ENCODE measurements at places on chromosomes 1 and 21.

- no peak for DNase-seq
Measured at GRCh38 chr1:165284454-165284853, 72.1 kb downstream of the LMX1A start.

- no peak for DNase-seq
Measured at GRCh38 chr1:246773213-246773641, 49.0 kb downstream of the SCCPDH start.

GRCh38 chr1:11478571-11479374 is at the start of gene DISP3:
TSS of gene DISP3 (plus strand) at chr1:11479155. CDS start at chr1:11500993, 21,838 bp downstream.
- DNase-seq = peak; percentile 27

- no peak for DNase-seq
Measured at GRCh38 chr1:155133799-155134281, 1.8 kb upstream of the SLC50A1 start.

GRCh38 chr1:54805466-54805865 is 4.3 kb upstream of the TTC22 start:
- no peak for DNase-seq

DNA sequence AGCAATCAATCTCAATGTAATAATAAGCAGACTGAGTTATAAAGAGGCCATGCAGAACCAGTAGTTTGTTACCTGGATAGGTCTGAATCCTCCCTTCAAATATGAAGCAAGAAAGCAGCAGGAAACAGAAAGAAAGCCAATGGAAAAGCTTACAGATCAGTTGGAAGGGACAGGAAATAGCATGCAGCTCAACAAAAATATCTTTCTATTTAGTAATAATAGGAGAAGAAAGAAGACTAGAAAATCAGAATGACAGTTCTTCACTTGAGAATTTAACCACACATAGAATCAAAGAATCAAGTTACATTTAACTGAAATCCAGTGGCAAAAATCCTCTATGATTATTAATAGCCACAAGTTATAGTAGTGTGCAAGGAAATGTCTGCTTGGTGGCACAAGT is 194.4 kb downstream of the EIF4G3 start:
- no peak for DNase-seq

GRCh38 chr21:34813266-34813894 is 144.6 kb downstream of the CLIC6 start:
- DNase-seq = peak; percentile 78

GRCh38 chr1:184891440-184891839 is 82.9 kb downstream of the NIBAN1 start:
- DNase-seq = no peak

GRCh38 chr21:34544032-34544496 is 32.1 kb upstream of the KCNE1 start:
- DNase-seq = peak; percentile 72

GRCh38 chr21:27268290-27268689 is 301.4 kb upstream of the ADAMTS5 start:
- peak; percentile 23 for DNase-seq

DNA sequence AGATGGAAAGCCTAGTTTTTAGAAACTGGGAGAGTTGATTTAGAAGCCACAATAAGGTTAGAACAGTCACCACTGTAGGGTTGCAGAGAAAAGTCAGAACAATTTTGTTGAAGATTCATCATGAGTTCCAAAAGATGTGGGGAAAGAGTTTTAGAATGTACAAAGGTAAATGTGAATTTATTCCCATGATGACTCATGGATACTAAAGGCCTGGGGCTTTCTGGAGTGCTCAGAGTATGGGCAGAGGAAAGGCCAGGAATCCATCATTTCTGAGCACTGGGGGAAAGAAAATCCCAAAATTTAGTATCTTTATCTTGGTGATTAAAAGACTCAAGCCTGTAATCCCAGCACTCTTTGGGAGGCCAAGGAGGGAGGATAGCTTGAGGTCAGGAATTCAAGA is 17.8 kb downstream of the YBX1 start:
- peak; percentile 18 for DNase-seq
